ENCODE measurements at places on chromosomes 4 and X.

GRCh38 chr4:56106180-56107147 lies 157.7 kb downstream of the CEP135 start:
- DNase-seq = no peak

DNA sequence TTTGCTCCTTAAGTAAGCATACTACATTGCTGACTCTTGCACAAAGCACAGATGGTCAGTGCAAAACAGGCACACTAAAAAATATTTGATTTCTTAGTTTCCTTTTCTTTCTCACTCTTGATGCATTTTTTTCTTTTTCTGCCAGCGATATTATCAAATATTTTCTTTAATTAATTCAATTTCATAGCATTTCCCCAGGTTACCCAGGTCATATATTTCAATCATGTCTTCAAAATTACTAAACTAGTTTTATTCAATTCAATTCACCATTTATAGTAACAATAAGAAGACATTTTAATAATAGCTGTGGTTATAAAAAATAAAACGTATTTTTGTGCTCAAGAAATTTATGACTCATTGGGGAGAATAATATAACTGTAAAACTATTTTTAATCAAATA lies 421.2 kb downstream of the GASK1B start:
- DNase-seq = no peak

DNA sequence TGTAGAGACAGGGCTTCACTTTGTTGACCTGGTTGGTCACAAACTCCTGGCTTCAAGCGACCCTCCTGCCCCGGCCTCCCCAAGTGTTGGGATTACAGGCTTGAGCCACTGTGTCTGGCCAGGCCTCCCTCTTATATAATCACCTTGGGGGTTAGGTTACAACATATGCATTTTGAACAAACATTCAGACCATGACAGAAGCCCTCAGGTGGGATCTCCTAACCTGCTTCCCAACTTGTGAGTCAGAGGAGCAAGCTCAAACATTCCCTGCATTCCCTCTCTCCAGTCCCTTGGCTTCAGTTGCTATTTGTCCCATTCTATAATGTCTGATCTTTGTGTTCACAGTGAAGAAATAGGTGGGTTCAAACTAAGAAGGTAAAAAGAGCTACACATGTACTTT lies 76.5 kb upstream of the NRK start:
- no peak for DNase-seq

- no peak for DNase-seq
Observed at GRCh38 chr4:185716577-185717376, 95.2 kb downstream of the SORBS2 start.

- no peak for DNase-seq
Observed at GRCh38 chr4:3471886-3472285, 8.8 kb downstream of the DOK7 start.

DNA sequence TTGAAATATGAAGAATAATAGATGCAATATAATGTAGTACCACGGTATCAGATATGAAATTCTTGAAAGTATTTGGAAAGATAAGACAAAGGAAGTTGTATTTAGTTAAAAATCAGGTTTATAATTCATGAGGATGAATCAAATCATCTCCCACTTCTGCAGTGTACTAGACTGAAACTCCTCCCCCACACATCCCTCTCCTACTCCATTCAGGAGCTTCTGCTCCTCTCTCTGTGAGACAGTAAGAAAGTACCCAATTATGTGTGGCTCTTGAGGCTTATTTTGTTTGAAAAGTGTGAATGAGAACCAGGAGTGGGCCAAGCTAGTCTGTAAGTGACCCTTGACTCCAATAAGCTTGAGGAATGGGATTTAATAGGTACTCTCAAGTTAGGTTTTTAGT lies 9.5 kb downstream of the SLAIN2 start:
- DNase-seq = no peak

DNA sequence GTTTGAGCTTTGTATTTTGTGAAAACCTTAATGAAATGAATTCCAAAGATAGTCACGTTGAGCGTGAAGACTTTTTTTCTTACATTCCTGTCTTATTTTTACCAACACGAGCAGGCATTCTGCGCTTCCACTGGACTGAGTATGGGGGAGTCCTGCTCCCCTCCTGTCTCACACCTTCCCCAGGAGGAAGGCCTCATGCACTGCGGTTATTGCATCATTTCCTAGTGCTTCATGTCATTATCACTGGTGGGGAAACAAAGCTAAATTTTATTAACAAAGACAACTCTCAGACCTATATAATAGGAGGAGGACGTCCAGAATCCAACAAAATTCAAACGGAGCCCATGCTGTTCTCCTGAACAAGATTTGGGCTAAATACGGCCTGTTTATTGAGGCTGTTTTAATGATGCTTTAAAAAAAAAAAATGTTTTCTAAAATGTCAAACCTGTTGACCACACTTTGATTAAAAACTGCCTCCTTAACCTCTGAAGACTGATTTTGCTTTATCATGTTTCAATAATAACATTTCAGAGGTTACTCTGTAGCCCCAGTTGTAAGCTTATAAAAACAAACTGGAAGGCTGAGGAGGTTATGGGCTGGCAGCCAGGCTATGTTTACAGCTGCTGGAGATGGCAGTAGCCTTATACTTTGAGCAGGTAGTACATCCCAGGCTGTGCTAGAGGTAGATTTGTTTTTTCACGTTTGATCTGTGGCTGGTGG lies 118.0 kb downstream of the SOWAHB start:
- DNase-seq = no peak

DNA sequence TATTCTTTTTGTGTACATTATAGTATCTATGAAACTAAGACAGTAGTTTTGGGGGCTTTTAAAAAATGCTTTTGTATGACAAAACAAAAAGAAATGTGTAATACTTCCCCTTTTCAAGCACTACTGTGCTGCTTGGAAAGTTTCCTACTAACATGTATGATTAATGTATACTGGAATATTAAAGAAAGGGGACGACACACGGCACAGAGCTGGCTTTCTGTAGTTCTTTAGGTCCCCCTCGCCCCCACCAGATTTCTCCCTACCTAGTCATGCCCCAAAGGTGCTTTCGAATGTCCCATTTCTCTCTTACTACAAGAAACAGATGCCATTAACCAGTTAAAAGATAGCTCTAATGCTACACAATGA lies 1.6 kb upstream of the AP1S2 start:
- no peak for DNase-seq

DNA sequence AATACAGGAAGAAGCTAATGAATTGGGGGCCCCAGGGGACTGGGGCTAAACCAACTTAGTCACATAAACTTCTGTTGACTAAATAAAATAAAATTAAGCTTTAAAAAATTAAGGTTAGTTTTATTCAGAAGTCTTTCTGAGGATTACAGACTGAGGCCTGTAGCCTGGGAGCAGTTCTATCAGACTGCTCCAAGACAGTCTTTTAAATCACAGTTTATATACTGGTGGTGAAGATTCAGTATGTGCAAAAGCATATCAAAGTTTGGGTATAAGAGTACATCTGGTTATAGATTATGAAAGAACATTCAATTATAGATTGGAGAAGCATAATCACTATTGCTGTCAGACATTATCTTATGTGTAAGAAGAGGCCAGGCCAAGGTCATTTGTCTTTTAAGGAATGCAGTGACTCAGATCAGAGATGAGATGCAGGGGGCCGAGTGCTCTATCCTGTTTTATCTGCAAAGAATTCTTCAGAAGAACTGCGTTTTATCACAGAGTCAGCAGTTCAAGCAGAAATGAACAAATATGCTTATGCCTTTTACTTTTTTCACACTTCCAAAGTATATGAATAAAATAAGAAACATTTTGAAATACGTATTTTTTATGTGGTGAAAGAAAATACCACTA lies 109.4 kb downstream of the PDHA2 start:
- no peak for DNase-seq

DNA sequence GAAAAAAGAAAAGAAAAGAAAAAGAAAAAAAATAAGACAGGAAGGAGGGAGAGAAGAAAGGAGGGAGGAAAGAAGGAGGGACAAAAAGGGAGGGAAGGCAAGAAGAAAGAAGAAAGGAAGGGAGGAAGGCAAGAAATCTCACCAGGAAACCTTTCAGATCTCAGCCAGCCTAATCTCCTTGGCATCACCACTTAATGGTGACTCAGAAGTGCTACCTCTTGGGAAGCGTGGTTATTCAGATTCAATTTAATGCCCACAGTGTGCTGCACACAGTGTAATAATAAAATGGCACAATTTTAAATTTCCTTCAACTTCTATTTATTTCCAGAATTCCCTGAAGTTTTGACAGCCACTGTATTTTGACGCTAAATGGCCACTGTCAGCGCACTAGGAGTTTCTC lies 50.3 kb downstream of the DKK2 start:
- DNase-seq = no peak

DNA sequence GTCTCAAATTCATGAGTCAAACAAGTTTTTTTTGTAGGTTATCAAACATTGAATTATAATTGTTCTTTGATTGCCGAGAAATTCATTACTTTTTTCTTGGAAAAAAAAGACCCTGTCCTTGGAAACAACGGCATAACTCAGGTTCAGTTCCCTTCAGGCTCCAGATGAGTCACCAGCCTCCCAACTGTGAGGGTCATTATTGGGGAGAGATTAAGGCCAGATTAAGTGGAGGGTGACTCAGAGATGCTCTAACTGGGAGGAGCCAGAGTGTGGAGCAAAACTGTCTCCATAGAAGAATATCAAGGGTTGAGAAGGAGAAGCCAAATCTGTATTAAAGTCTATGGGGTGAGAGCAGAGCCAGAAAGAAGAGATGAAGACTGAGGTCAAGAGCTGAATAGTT lies 9.6 kb downstream of the ADGRG4 start:
- no peak for DNase-seq

GRCh38 chr4:110867251-110867960 lies 244.5 kb upstream of the PITX2 start:
- no peak for DNase-seq

- no peak for DNase-seq
Observed at GRCh38 chrX:103817502-103817901, 14.6 kb downstream of the RAB9B start.

DNA sequence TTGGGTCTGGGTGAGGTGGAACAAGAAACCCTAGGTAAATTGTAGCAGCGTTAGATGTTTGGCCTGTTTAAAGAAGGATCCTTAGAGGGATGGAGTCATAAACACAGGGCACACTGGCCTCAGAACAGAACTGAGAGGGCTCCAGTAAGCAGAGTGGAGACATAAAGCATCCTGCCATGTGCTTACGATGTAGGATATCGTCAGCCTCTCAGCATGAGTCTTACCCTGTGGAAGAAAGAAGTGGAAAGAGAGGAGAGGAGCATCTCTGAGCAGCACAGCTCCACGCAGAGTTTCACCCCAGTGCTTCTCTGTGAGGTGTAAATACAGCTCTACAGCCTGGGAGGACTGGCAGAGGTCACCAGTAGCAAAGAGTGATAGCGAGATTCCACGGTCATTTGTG lies 27.8 kb upstream of the SORBS2 start:
- DNase-seq = no peak

- no peak for DNase-seq
Observed at GRCh38 chr4:95431678-95432077, 117.1 kb downstream of the UNC5C start.

DNA sequence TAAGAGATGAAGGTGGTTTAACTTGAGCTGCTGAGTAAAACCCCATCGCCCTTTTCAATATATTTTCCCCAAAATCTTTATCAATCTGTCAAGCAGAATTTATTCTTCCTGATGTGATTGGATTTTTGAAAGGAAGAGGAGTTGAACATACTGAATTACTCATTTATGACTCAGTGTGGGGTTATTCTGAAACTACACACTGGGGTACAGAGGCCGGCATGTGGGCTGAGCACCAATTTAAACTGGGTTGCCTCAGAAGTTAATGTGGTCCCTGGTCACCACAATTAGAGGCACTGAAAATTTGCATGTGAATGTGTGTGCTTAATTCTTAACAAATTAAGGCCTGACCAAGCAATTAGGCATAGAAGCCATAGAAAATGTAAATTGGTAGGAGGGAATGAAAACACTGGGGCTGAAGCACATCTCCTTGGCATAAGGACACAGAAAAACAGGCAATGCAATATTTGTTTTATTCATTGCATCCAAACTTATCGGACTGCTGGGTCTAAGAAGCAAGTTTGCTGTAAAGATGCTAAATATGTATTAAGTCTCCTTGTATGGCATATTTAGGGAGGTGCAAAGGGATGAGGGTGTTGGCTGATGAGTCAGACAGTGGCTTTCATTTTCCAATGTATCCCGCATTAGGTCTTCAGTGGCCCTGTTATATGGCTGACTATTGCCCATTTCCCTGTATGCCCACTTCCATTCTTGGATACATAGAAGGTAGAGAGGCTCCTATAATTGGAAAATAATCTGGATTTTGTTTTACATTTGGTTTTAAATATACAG lies 170.9 kb downstream of the IL15 start:
- no peak for DNase-seq

DNA sequence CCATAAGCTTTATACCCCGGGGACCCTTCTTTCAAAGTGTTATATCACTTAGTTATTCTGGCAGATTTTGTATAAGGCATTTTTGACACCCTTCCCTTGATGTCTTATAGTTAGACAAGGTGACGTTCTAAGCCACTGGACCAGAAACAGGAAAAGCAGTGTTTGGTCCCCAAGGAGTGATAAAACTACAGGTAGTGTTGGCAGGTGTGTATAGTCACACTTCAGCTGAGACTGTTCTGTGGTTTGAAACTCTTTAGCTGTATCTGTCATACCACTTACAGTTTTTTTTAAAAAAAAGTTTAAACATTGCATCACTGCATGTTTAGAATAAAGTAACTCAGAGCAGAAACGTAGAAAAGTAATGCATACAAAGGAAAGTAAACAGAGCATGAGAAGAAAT lies 48.5 kb downstream of the TLL1 start:
- no peak for DNase-seq

GRCh38 chr4:17502756-17503155 lies 9.1 kb downstream of the QDPR start:
- DNase-seq = no peak

DNA sequence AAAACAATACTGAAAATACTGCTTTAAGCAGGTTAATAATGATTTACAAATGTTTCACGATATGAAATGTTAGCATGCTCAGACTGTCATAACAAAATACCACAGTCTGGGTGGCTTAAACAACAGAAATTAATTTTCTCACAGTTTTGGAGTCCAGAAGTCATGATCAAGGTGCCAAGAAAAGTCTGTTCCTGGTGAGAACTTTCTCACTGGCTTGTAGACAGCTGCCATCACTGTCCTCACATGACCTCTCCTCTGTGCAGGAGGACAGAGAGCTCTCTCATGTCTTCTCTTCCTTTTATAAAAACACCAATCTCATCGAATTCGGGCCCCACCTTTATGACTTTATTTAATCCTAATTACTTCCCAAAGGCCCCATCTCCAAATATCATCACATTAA lies 426.7 kb downstream of the KLHL13 start:
- no peak for DNase-seq

DNA sequence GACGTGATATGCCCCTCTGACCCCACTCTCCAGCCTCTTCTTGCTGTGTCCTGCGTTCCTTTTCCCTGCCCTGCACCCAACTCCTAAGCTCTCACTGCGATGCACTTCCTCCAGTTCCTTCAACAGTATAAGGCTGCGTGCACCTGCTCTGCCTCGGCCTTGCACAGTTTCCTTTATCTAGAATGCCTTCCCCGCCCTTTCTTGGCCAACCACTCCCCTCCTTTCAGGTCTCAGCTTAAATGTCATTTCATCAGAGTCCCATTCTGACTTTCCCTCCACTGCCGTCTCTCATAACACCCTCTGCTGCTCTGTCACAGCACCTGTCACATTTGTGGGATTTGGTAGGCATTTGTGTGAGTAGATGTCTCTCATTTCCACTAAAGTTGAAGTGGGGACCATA lies 58.4 kb upstream of the NEIL3 start:
- no peak for DNase-seq

- no peak for DNase-seq
Observed at GRCh38 chrX:53005327-53005726, 43.3 kb upstream of the GPR173 start.

All from activated CD8-positive, alpha-beta memory T cell treated with anti-CD3 and anti-CD28 coated beads for 48 hours (primary cell).